ENCODE measurements at places on chromosomes 12 and 14.

DNA sequence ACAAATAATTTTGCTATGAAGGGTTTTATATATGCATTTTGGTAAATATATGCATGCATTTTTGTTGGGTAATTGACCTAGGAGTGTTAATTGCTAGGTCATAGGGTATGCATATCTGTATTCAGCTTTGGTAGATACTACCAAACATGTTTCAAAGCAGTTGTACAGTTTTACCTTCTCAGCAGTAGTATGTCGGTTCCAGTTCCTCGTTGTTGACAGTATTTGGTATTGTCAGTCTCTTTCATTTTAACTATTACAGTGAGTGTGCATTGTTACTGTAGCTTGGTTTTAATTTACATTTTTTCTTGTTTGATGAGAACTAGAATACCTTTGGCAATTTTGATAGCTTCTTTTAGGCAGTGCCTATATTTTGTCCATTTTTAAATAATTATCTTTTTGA lies 98.9 kb downstream of the ARID2 start:
- DNase-seq, result no peak

DNA sequence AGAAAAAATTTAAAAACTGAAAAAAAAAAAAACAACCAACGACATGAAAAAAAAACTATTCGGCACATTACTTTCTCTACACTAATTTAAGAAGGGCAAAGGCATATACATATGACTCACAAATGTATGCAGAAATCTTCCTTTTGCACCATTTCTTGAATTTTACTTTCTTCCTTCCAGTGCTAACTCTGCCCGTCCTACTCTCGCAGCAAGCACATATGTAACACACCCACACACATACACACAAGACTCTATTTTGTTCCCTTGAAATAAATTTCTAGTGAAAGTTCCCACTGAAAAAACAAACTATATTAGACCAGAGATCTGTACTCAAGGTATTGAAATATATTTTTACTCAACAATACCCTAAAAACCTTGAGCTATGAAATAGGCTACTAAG lies 14.6 kb downstream of the BTG1 start:
- no peak for DNase-seq

- peak; percentile 21 for DNase-seq
These were observed 1.4 kb downstream of the NFKBIA start for GRCh38 chr14:35403114-35403602.

GRCh38 chr14:88384718-88385117 lies 739 bp upstream of the SPATA7 start:
- DNase-seq, result no peak

GRCh38 chr14:48454887-48455286 lies 779.5 kb upstream of the MDGA2 start:
- no peak for DNase-seq

GRCh38 chr12:127636882-127637281 lies 630.1 kb upstream of the TMEM132C start:
- DNase-seq, result no peak

DNA sequence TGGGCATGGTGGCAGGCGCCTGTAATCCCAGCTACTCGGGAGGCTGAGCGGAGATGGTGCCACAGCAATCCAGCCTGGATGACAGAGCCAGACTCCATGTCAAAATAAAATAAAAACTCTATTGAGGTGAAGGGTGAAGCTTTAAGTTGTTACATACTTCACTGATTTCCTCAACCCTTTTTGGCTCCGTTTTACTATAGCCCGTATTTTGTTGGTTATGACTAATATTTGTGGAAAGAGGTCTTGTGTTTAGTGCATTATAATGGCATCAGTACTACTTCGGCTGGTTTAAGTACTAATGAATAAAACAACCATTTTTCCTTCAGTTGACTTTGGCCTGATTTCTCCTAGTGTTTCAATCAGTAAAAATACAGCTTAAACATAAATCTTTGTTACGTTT lies 27.0 kb upstream of the SLC2A14 start:
- no peak for DNase-seq

DNA sequence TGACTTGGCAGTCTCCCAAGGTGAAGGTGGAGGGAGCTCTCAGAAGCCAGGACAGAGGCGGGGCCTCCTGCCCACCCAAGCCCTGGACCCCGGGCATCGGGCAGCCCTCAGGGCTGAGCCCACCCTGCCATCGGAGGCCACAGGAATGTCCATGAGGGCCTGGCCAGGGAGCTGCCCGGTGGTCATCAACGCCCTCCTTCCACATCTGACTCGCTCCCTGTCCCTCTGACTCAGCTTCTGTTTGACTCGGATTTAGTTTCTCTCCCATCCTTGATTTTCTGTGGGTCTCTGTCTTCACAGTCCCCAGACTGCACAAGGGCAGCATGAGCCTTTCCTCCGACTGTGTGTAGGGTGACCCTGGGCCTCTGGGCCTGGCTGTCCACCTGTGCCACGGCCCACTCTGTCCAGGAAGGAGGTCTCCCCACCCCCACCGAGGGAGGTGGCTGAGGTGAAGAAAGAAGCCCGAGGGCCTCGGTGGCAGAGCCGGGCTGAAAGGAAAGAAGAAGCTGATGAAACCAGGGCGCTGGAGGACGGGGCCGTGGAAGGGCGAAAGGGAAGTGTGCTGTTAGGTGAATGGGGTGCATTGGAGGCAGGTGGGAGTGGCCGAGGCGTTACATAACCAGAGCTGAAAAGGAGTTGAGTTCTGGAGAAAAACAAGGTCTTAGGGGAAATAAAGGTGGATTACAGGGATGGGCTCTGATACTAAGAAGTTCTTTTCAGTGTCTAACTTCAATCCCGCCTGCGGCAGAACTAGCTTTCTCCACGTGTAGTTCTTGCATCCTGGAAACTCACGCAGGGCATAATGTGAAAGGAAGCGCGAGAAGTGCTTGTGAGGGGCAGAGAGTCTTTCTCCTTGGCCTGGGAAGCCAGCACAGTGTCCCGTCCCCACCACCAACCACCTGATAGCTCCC lies 16.7 kb upstream of the TMEM106C start:
- DNase-seq, result no peak

DNA sequence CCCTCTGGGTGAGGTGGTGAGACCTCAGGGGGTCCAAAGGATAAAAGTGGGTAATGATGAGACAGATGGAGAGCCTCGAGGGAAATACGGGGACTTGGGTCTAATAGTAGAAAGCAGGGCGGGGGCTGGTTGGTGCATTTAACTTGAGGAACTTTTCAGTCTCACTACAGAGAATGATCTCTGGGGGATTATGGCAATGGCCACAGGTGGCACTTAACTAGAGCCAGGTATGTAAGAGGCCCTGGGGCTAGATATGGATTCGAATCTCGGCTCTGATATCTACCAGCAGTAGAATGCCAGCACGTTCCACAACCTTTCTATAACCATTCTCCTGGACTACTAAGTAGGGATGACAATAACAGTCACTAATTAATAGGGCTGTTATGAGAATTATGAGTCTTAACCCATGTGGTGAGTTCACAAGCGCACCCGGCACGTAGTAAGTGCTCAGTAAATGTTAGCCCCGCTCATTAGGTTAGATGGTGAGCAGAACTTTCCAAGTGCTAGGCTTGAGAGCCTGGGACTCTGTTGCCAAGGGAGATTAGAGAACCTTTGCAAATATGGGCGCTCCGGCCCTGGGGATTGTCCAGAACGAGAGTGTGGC lies 888 bp upstream of the PLXNC1 start:
- DNase-seq, result no peak

DNA sequence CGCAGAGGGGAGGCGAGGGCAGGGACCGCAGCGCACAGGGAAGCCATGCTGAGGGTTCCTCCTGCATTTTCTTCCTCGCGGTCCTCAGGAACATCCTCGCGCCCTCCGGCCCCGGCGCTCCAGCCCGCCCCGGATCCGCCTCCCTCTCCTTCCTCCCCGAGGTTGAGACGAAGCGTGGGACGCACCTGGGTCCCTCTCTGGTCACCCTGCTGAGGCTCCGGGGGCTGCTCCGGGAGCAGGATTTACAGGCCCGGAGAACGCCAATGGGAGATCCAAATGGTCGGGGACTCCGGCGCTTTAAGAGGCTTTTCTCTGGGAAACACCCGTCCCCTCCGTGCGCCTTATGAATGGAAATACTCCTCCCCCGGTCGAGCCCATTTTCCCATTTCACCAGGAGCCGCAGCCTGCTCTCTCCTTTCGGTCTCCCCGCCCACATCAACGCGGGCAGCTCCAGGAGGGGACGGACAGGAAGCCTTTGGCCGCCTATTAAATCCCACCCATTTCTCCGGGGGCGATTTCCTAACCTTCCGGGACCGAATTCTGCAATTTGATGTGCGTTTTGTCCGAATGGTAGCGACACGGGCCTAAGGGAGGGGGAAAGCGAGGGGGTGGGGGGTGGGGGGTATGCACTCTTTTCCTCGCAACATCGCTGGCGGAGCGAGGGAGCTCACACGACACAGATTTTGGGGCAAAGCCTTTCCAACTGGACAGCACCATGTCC lies at the start of gene UNC79:
TSS of gene UNC79 (plus strand) at position 625 of the 721 bp plus-strand sequence. CDS start at position 716, 91 bp downstream.
- no peak for DNase-seq

DNA sequence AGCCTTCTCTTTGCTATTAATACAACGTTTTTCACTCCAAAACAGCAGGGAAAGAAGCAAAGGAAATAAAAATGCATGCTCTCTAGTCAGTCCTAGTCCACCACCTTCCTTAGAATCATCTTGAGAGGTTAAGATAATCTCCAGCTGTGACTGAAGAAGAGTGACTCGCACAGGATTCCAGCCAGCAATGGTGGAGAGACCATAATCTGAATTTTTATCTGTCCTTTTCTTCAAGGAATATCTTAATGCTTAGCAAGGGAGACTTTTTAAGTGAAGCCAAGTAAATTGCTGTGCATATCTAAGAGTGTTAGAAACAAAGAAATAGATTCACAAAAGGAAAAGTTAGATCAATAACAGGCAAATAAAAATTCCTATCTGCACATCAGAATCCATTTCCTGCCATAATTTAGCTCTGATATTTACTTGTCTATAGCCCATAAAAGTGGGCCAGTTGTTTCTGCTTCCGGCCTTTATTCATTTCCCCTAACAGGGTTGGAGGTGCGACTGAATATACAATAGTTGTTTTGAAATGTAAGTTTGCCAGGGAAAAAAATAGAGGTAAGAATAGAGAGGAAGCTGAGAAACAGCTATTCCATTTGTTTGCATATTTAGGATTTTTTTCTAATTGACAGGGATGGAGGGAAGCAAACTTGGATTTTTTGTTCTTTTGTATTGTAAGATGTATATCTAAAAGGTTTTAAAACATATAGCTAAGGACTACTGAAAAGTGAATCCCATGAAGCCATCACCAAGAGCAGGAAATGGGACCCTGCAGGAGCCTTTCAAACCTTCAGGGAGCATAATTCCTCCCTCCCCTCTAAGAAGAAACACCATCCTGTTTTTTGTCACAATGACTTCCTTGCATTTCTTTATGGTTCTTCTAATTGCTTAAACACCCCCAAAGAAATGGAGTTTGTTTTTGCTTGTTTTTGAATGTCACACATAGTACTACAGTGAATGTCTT lies 154.0 kb downstream of the ITPR2 start:
- no peak for DNase-seq

GRCh38 chr12:63152321-63152700 lies 1.3 kb upstream of the AVPR1A start:
- no peak for DNase-seq

GRCh38 chr12:130572553-130572952 lies 143.5 kb downstream of the RIMBP2 start:
- DNase-seq, result no peak

- no peak for DNase-seq
These were observed 263.5 kb downstream of the RPAP3 start for GRCh38 chr12:47442310-47442709.

GRCh38 chr12:81573228-81573627 lies 185.9 kb downstream of the PPFIA2 start:
- DNase-seq, result no peak

DNA sequence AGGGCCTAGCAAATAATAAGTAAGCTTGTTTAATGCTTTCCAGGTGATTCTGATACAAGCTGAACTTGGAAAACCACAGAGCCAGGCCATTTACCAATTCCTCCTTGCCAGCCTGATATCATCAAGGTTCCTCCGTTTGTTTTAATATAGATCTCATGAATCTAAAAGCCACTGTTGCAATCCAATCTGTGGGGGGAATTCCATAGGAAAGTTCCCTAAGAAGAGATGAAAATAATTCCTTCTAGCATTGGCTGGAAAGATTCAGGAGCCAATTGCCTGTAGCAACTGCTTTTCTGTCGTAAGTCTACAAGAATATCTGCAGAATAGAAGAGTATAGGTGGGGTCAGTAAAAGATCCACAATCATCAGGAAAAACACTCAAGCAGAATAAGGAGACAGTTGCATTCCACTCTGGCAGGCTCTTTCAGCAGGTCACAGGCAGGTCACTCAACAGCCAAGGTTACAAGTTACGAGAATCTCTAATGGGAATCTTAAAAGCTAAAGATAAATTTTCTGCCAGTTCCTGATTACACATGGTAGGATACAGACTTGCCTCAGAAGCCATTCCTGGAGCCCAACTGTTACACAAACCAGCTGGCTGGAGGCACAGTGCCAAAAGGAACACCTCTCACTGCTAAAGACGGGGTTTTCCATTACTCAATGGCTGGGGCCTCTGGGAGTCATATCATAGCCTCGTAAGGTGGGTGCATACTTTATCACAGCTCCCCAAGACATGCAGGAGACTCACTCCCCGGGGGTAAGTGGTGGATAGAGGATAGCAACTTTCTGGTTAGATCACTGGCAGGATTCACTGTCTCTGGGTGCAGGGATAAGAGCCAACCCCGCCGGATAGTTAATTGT lies 43.6 kb downstream of the FGD6 start:
- no peak for DNase-seq

DNA sequence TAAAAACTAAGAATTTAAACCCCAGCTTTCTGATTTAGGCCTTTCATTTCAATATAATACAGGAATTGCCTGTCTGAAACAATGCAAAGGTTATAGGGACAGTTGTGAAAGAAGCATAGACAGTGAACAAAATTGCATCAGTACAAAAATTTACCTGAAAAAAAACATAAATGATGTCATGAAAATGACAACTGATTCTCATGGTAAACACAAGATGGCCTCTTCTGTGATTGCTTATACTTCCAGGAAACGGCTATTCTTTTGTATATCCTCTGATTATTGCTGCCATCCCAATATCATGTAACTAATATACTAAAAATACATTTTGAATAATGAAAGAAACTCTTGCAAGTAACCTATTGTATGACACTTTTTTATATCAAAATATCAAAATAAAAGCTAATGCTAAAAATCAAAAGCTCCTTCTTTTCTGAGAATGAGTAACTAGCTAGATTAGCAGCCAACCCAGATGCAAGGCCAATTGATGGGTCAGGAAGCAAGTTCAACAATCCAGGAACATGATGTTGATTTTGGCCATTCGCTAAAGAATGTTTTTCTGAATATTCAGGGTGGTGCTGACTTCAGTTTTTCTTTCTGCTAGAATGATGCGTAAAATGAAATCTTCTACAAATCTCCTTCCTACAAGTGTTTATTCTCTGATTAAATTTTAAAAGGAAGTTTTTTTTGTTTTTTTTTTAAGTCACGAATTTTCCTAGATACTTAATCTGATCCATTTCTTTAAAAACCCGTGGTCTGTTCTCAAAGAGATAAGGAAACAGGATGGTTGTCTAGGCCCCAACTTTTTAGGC lies 83.6 kb downstream of the ALX1 start:
- DNase-seq, result no peak
